ENCODE measurements at places on chromosomes 11 and 22.
A peak's percentile ranks its signal among the peaks of the same experiment; 100 is the strongest.

DNA sequence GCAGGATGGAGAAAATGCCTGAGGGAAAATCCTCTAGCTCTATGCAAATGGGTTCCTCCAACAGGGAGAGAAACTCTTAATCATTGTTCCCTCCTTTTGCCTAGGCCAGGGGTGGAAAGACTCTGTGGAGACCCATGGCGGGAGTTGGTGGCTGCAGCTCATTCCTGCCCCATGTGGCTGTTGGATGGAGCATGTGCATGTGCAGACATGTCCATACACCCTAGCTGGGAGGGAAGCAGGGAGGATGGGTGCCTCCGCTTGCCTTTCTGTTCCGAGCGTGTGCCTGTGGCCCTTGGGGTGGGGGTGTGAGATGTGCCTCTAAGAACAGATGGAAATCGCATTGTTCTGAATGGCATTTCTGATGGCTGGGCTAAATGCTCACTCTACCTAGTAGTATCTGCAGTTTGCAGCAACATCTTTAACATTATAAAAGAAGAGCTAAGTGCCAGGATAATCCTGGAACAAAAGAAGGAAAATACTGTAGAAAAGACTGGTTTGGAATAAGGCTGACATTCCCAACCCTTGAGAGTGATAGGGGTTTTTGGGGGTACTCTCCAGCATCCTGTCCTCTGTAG lies 31.7 kb downstream of the METTL15 start:
- no peak for DNase-seq

DNA sequence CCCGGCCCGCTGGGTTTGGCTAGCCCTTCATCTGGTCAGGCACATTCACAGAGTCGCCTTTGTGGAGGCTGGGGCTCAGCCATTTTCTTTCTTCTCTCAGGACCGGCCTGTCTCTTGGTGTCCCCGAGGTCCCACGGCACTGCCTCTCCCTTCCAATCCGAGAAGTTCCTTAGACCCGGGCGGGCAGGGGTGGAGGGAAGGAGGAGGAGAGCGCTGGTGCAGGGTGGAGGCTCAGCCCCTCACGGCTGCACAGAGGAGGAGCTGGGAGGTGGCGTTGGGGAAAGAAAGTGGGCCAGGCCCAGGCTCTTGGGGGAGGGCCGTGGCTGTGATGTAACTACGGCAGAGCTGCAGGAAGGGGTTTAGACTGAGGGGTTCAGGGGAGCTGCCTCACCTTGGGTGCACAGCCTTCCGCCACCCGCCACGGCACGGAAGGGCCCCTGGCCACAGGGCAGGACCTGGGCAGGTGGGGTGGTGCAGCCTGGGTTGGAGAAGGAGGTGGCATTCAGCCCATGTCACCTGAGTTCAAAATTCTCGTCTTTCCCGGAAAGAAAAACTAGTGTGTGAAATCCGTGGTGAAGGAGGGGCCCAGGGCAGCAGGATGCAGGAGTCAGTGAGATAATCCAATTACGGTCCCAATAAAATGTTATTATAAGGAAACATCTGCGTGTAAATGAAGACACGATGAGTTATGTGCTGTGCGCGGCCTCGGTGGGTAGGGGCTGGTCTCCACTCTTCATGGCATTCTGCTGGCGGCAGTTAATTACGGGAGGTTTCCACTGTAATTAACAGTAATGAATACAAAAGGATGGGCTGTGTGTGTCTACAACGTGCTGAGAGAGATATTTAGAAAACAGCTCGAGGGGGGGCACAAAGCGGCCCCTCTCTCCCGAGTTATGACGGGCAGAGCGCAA lies 1.7 kb downstream of the BRSK2 start:
- no peak for DNase-seq

DNA sequence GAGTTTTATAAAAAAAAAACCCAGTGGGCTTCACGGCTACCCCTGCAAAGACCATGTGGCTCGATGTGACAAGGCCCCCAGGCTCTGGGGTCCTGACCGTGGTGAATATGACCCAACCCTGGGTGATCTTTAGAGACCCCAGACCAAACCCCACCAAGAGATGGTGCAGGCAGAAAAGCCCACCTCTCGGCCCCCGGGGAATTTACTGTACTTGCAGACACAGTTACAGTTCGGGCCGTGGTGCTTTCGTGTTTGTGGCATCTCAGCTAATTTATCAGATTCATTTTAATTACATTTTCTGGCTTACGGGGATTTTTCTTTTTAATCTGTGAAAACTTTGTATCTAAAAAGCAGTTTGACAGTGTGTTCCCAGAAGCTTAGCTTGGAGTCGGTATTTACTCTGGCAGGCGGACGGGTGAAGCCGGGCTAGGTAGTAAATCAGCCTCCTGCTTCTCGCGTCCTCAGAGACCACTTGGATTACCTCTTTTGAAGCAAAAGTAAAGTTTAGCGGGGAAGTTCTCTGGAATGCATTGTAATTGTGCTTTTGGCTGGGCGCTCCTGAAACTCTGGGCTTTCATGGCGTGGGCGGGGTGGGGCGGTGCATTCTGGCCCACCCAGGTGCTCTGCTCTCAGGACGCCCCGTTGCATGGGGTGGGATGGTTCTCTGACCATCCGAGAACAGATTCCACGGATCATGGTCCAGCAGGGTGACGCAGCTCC lies 25.3 kb downstream of the ANO1 start:
- no peak for DNase-seq

GRCh38 chr11:105144887-105145286 lies 5.3 kb upstream of the CARD18 start:
- DNase-seq: peak; percentile 24

DNA sequence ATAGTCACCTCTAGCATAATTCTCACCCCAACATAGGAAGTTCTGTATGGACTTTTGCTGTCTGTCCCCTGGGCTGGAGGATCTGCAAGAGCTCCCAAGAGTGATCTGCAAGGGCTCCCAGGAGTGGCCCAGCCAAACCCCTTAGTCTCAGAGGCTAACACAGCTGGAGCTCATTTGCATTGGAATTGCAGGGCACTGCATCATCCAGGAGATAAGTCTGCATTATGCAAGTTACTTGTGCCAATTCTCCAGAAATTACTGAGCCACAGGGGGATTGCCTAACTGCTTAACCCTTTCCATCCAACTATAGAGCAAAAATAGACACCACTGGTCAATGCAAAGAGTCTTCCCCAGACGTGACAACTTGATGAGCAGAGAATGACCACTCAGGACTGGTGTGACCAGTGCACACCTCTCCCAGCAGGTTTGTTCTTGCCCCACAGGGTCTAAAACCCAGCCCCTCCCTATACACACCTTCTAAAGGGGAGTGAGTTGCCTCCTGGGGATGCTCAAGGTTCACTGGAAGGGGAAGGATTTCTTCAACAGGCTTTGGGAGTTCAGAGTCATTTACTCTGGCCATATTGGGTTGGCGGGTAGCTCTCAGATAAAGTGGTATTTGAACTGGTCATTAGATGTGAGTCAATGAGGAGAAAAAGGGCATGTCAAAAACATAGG lies 38.4 kb downstream of the POU2AF3 start:
- DNase-seq: peak; percentile 93

DNA sequence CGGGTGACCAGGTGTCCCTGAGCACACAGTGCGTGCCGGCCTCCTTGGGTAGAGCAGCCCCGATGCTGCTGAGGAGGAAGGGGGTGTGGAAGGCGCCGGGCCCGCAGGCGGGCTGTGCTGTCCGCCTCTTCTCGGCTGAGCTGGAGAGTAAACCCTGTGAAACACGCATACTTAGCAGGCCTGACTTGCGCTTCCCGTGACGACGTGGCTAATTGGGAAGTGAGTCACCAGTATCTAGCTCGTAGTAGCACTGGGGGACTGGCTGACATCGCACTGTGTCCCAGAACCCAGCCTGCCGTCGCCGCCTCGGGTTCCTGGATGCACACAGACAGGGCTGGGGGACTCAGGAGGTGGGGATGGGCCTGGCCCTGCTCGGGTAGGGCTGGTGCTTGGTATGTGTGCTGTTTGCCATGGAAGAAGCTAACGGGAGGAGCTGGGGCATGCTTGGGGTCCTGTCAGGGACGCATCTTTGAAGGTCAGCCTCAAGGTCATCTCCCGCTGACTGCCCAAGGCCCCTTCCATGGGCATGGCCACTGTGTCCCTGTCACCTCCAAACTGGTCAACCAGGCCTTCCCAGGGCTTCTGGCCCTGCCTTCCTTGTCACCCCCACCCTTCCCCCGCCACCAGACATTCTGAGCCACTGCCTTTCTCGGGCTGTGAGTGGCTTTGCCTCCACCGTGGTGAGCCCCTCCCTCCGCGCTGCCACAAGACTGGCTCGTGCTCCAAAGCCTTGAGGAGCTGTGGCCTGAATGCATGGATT lies 1327.0 kb downstream of the BRD1 start:
- DNase-seq: peak; percentile 44

- peak; percentile 95 for DNase-seq
These were observed 12.0 kb upstream of the CAT start for GRCh38 chr11:34426766-34427185.

GRCh38 chr22:24086310-24086709 lies 75.2 kb downstream of the CABIN1 start:
- no peak for DNase-seq

- no peak for DNase-seq
These were observed 49.9 kb downstream of the FZD4 start for GRCh38 chr11:86905252-86905651.

DNA sequence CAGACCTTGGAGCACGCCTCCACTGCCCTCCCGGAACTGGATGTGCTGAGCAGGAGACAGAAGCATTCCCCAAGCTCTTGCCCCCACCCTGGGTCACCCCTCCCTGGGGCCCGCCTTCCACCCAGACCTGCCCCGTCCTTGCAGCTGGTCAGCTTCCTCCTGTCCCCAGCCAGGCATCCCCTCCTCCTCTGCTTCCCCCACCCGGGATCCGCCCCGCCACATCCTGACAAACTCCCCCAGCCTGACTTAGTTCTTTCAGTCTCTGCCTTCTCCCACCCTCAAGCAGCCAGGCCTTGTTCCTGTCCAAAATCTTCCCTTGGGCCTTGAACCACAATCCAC lies 1.1 kb upstream of the PLXNB2 start:
- DNase-seq: no peak

All from AG09319 (cell line).